Suppressor macrophage treated with lipopolysaccharide for 4 hours (primary cell): ENCODE measurements at places on chromosomes 3 and 15.
A peak's percentile ranks its signal among the peaks of the same experiment; 100 is the strongest.

GRCh38 chr3:101184111-101184510, 136.3 kb downstream of the IMPG2 start:
- DNase-seq = no peak

DNA sequence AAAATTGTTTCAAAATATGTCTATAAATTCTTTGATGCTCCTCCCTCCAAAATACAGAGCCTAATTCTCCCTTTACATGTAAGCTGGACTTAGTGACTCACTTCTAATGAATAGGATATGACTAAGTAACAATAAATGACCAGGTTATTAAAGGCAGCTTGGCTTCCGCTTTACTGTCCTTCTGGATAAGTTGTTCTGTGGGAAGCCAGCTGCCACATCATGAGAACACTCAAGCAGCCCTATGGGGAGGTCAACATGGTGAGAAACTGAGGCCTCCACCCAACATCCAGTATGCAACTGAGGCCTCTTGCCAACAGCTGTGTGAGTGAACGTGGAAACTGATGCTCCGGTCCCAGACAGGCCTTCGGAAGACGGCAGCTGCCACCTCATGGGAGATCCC, 247.3 kb upstream of the CHRM5 start:
- peak; percentile 27 for DNase-seq

DNA sequence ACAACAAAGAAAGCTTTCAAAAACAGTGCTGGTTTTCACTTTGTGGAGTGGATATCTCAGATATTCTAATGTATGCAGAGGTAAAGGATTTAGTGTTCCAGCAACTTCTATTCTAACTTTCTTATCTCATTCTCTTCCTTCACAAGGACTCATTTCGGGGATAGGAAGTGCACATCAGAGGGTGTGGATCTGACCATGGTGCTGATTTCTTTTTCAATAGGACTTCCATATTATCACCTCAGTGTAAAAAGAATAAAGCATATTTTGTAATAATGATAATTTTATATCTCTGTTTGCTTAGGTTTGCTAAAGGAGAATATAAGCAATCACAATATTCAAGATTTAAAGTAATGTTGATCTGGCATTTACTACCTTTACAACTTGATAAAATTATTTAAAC, 12.5 kb upstream of the CADM2 start:
- no peak for DNase-seq

GRCh38 chr3:70840106-70840870, 527.9 kb upstream of the MDFIC2 start:
- no peak for DNase-seq

- DNase-seq = no peak
Measured at GRCh38 chr3:41574900-41575299, 375.6 kb downstream of the CTNNB1 start.

GRCh38 chr3:140595295-140595694, 82.6 kb upstream of the TRIM42 start:
- DNase-seq = no peak

DNA sequence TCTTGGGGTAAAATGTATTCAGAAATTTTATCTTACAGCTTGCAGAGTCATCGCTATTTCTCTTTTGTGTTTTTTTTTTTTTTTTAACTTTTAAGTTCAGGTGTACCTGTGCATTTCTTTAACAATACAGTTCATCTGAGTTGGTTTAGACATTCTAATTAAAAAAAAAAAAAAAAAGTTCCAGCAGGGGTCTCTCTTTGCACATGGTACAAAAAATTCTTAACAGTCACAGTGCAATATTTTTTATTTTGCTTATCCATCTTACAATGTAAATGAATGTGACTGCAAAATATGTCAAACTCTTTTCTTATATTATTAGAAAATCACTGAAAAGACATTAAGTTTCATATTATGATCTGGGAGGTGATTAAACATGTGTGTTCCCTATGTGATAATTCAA, 47.5 kb upstream of the SLC9A9 start:
- DNase-seq = peak; percentile 40

- peak; percentile 31 for DNase-seq
Measured at GRCh38 chr3:10950476-10951294, 41.9 kb upstream of the SLC6A1 start.

DNA sequence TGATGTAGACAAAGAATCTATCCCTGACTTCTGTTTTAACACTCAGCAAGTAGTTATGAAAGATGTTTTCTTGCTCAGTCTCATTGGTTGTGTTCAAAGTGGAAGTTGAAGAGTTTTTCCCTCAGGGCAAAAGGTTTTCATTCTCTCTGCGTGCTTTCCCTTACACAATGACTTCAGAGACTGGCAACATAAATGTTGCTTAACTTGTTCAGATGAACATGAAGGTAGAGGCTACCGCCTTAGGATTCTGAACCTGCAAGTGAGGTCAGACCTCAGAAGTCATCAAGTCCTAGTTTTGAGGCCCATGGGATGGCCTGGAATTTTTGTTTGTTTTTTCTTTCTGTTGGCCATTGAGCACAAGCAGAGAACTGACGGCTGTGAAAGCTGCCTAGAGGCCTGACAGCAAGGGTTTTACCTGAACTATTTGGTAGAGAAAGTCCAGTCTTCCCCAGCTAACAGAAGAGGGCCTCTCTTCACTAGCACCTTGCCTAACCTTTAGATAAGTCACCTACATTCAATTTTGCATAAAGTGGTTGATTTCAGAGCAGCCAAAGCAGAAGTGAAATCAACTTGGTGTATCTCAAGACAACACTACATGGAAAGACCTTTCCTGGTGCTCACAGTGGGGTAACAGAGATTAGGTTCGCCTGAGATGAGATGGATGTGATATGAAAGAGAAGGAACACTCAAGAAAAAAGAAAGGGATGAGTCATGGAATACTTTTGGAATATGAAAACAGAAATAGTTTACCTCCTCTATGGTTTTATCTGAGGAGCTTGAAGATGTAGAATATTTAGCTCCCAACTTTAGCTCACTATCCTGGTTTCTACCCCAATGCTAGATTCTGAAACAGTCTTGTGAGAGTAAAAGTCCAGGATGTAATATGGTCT, 53.6 kb upstream of the AP4E1 start:
- DNase-seq = peak; percentile 47

DNA sequence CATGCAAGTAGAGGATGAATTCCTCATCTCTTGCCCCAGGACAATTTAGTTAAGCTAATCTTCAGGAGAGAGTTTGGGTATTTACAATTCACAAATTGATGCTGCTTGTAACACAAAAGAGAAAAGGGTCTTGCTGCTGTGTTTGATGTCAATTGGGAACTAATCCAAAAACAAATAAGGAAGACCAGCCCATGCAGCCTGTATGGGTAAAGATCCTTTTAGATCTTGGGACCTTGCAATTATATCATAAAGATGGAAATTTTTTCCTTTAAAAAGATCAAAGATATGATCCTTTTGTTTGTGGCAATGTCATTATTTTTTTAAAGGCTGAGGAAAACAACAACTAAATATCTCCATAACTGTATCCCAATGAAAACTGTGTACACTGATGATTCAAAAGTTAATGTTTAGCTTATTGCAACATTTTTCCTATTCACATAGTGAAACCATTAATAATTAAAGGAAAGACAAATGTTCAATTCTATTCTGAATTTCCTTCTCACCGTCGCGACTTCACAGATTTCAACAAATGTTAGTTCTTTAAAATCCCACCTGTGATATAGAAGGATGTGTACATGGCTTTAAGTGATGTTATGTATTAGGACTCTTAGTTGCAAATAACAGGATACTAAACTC, 40.2 kb downstream of the TMEM212 start:
- no peak for DNase-seq

- DNase-seq = no peak
Measured at GRCh38 chr3:178063461-178063860, 472.8 kb upstream of the KCNMB2 start.

DNA sequence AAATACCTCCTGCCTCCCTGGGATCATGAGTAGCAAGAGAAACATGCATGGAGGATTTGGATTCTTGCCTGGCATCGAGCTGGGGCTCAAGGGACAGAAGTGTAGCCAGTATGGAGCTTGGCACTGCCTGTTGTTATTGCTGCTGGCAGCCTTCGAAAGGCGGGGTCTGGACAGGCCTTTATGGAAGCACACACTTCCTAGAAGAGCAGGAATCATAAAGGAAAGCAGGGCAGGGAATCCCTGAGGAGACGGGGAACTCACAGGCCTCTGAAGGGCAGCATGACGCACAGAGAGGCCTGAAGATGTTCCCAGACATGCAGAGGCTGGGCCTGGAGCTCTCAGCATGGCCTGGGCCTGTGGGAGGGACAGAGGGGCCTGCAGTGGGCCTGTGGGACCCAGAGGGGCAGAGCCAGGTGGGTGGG, 18.6 kb upstream of the SLC41A3 start:
- no peak for DNase-seq

GRCh38 chr3:99910752-99911290, 93.2 kb downstream of the CMSS1 start:
- DNase-seq = no peak

- peak; percentile 20 for DNase-seq
Measured at GRCh38 chr15:74397239-74398068, 30.0 kb upstream of the CYP11A1 start.

GRCh38 chr3:108489776-108490175, 20.6 kb downstream of the MYH15 start:
- peak; percentile 56 for DNase-seq

GRCh38 chr3:193593668-193594030, 641 bp downstream of the OPA1 start:
- DNase-seq = peak; percentile 52

DNA sequence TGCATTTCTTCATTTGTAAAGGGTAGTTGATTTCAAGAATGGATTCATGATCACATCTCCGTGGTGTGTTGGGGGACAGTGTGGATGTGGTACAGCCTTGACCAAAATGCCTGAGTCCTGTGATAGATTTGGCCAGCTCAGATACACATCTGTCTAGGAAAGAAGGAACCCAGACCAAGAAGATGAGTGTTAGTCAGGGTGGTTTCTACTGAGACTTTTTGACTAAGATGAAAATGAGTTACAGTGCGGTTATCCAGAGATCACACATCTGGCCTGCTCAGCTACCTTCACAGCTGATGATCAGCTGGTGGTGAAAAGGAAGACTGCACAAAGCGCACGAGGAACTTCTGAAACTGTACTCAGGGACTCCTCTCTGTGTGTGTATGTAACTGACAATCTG, 68.0 kb downstream of the FNDC3B start:
- DNase-seq = peak; percentile 51

GRCh38 chr3:139937674-139938279, 2.8 kb downstream of the CLSTN2 start:
- peak; percentile 61 for DNase-seq

GRCh38 chr3:53027254-53027844, 18.5 kb downstream of the SFMBT1 start:
- DNase-seq = no peak

GRCh38 chr15:63111481-63111880, 10.2 kb upstream of the LACTB start:
- no peak for DNase-seq

GRCh38 chr3:89699229-89699628, 591.8 kb downstream of the EPHA3 start:
- DNase-seq = no peak

DNA sequence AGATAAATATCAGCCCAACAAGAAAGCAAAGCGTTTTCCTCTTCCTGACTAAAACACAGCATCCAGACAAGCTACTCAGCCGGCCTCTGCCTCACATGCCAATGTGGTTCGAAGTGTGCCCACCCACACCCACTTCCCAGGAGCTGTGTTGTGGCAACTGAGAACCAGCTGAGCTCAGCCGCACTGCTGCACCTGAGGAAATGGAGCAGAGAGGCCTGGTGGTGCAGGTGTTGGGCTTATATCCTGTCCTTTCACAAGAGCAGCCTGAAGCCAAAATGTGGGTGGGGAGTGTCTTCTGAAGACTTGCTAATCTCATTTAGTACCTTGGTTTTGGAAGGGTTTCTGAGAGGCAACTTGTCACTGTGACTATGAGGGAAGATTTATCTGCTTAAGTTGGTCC, 23.0 kb upstream of the RETNLB start:
- no peak for DNase-seq

- DNase-seq = no peak
Measured at GRCh38 chr15:71187526-71187925, 72.3 kb downstream of the THSD4 start.

DNA sequence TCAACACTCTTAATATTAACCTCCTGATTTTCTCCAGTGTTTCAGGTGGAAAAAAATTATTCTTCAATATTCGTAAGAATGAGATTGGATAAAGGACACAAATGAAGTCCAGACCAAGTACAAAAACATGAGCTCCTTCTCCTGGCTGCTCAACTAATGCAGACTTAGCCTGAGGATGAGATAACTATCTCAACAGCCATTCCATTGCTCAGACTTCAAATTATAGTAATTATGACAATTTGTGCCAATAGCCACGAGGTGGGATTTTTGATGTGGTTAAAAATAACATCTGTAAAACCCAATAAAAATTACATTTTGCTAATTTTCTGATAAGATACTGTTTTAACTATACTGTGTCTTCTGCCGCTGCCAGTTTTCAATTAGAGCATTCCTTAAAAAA, 323.6 kb downstream of the SOX2 start:
- no peak for DNase-seq

- DNase-seq = peak; percentile 71
Measured at GRCh38 chr3:126522363-126522788, 1.6 kb upstream of the CHST13 start.

GRCh38 chr3:62586356-62586755, 213.0 kb upstream of the FEZF2 start:
- DNase-seq = no peak

GRCh38 chr15:89998923-89999675, 2.0 kb upstream of the ZNF710 start:
- no peak for DNase-seq

DNA sequence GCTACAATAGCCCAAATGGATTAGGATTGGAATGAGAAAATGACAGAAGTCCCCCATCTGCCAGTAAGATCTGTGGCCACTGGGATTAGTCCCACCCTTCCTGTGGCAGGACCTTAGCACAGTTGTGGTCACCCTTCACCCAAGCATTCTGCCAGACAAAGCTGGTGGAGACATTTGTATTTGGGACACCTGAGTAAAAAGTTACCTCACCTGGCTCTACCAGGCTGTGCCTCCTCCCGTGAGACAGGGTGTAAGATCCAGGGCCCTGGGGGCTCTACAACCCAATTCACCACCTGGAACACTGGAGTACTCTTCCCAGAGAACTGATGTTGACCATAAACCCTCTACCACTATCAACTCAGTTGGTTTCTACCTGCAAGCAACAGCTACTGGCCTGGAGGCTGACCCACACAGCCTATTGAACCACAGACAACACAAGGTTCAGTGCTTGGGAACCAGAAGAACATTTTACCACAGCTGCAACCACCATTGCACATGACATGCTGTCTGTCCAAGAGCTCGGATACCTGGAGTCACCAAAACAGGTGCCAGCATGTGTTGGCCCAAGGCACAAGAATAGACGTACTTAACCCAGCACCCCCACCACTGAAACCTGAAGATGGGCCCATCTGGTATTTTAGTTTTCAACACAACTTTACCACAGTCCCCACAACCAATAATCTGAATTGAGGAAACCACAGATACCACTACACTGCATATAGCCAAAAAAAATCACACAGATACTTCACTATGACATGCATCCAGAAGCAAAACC, 1686.7 kb downstream of the SI start:
- no peak for DNase-seq

- peak; percentile 59 for DNase-seq
Measured at GRCh38 chr3:69823743-69824142, 84.5 kb downstream of the MITF start.
